ENCODE measurements at places on chromosomes 5 and 9.

GRCh38 chr5:10538103-10538788 is 25.6 kb upstream of the ANKRD33B start:
- DNase-seq, result no peak

GRCh38 chr5:132427281-132428146 is 58.0 kb downstream of the SLC22A5 start:
- no peak for DNase-seq

GRCh38 chr9:116816484-116816883 is 129.4 kb downstream of the TRIM32 start:
- no peak for DNase-seq

- no peak for DNase-seq
Observed at GRCh38 chr9:84121991-84122523, 141.5 kb downstream of the RMI1 start.

- no peak for DNase-seq
Observed at GRCh38 chr5:108670591-108671289, 77.0 kb upstream of the FER start.

GRCh38 chr5:82332886-82333615 is 54.9 kb upstream of the RPS23 start:
- DNase-seq, result no peak

- DNase-seq, result no peak
Observed at GRCh38 chr9:88236511-88237478, 98.5 kb upstream of the SPATA31C2 start.

- no peak for DNase-seq
Observed at GRCh38 chr5:119276978-119277377, 78.8 kb upstream of the TNFAIP8 start.

GRCh38 chr5:149221326-149221725 is 50.3 kb upstream of the AFAP1L1 start:
- no peak for DNase-seq

DNA sequence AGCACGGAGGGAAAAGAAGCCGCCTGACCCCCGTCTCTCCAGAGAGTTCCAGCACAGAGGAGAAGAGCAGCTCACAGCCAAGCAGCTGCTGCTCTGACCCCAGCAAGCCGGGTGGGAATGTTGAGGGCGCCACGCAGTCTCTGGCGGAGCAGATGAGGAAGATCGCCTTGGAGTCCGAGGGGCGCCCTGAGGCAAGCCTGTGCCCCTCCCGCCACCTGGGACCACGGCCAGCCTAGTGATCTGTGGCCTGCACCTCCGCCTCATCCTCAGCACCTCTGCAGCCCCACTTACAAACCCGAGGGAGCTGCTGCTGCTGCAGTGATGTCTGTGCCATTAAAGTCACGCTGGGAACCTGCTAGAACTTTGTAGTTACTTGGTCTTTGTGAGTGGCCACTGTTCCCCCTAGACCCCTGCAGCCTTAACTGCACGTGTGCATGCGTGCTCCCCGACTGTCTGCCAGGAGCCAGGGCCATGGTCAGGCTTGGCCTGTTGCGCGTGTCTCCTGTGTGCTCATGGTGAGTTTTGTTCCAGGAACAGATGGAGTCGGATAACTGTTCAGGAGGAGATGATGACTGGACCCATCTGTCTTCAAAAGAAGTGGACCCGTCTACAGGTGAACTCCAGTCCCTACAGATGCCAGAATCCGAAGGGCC is 12.5 kb downstream of the SQSTM1 start:
- no peak for DNase-seq

- no peak for DNase-seq
Observed at GRCh38 chr5:112228667-112229066, 190.4 kb downstream of the EPB41L4A start.

DNA sequence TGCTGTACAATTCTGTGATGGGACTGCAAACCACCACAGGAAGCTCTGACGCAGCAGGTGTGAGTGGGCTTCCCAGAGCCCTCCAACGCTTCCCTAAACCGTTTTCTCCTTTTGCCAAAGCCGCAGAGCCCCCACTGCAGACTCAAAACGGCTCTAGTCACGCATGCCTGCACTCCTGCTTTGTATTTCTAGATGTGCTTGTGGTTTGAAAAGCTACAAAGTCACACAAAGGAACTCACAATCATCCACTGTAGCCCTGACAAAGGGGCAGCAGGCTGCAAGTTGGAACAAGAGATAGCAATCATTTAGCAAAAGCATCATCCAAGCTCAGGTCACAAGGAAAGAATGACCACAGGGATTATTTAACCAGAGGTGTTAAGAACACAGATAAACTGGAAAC is 79.3 kb downstream of the PTPN3 start:
- no peak for DNase-seq

GRCh38 chr9:76906647-76906975 is 697 bp upstream of the PRUNE2 start:
- DNase-seq, result no peak

- DNase-seq, result no peak
Observed at GRCh38 chr5:132459031-132459982, 31.3 kb downstream of the IRF1 start.

DNA sequence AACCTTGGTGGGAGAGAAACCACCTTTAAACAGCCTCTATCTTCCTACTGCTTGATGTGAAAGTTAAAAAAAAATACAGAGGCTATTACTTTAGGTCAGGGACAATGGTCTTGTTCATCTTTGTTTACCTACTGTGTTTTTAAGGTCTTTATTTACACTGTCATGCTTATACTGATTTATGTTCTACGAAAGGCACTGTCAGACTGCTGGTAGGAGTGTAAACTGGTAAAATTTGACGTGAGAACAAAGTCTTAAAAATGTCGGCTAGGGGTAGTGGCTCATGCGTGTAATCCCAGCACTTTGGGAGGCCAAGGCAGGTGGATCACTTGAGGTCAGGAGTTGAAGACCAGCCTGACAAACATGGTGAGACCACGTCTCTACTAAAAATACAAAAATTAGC is 42.1 kb upstream of the ELOVL7 start:
- DNase-seq, result no peak

GRCh38 chr9:126698756-126699155 is 85.0 kb downstream of the LMX1B start:
- no peak for DNase-seq

DNA sequence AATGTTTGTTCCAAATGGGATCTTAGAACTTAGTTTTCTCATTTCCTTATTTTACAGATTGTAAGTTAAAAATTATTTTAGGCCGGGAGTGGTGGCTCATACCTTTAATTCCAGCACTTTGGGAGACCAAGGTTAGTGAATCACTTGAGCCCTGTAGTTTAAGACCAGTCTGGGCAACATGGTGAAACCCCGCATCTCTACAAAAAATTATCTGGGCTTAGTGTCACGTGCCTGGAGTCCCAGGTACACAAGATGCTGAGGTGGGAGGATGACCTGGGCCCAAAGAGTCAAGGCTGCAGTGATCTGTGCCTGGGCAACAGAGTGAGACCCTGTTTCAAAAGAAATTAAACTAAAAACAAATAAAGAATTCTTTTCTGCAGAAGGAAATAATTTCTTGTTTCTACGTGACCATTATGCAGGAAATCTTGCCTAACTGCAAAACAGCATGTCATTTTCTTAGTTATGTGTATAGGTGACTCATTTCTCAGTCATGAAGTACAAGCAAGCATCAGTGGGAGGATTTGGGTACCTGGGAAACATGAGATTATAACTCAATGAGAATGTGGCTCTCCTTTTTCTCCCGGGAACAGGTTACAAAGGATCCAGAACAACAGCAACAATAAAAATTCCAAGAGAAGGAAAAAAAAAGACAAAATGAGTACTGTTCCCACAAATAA is 375.1 kb upstream of the ST8SIA4 start:
- DNase-seq, result no peak

DNA sequence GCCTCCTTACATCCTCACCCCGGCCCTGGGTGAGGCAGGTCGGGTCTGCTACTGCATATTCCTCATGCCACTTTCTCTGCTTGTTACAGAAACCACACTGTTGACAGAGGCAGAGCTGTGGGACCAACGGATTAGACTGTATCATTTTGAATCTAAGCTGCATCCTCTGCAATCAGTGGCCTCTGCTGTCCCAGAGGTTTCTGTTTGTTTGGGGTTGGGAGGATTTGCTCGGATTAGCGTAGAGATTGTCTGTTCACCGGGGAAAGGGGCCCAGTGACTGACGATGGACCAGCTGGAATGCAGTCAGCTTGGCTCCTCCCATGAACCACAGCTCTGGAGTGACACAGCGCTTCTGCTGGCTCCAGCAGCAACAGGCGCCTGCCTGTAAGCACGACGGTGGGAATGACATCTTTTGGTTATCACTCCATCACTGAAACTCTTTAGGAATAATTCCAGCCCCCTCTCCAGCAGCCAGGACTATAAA is 37.3 kb upstream of the ADRA1B start:
- no peak for DNase-seq

DNA sequence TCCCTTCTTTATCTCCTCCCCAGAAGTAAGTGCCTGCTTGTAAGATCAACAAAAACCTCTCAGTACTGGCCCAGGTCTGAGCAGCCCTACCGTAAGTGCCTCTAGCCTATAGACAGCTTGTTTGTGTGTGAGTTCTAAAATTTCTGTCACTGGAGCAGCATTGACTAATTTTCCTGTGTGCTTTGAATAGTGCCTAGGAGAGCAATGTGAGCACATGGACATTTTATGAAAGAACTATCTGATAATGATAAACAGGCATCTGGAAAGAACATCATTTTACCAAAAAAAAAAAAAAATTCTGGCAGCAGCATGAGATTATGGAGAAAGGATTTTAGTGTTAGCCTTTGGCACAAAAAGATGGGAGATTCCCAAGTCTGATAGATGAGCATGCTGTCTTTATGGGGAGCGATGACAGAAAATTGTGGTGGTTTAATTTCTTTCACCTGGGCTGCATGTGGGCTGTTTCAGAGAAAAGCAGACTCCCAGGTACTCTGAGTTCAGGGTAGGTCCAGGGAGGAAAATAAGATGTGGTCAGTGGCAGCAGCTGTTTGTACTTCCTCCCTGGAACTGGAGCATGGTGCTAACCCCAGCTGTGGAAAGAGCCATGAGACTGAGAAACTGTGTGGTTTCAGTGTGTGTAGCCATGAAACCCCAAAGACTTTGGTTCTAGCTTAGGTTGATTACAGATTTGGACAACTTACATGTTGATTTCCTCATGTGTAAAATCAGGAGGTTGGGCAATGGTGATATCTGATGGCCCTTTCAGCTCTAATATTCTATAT is 419.9 kb downstream of the NTRK2 start:
- DNase-seq, result no peak

DNA sequence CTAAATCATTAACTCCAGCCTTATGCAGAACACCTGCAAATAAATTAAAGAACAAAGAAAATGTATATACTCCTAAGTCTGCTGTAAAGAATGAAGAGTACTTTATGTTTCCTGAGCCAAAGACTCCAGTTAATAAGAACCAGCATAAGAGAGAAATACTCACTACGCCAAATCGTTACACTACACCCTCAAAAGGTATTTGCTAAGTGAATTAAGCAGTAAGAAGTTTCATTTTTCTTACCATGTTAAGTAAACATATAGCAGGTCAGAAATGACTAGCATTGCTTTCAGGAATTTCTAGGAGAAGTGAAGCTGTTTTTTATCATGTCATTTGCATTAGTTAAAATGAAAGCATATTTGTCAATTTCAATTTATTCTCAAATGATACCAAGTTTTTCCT is 92.7 kb downstream of the MELK start:
- DNase-seq, result no peak

DNA sequence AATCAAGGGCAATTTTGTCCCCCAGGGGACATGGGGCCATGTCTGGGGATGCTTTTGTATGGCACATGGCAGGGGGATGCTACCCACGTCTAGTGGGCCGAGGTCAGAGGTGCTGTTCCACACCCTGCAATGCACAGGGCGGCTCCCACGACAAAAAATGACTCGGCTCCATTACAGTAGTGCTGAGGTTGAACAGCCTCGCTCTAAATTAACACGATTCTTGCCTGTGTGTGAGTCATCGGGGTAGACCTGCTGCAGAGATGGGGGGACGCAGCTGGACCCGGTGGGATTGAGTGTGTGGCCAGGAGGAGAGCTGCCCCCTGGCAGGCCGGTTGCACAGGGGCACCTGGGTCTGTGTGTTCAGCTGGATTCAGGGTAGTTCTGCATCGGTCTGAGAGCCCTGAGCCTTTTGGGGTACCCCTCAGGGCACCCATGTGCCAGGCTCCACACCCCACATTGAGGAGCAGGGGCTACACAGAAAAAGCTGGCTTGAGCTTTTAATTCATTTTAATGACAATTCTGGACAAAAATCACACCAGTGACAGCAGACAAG is 20.0 kb upstream of the COL5A1 start:
- DNase-seq, result no peak

DNA sequence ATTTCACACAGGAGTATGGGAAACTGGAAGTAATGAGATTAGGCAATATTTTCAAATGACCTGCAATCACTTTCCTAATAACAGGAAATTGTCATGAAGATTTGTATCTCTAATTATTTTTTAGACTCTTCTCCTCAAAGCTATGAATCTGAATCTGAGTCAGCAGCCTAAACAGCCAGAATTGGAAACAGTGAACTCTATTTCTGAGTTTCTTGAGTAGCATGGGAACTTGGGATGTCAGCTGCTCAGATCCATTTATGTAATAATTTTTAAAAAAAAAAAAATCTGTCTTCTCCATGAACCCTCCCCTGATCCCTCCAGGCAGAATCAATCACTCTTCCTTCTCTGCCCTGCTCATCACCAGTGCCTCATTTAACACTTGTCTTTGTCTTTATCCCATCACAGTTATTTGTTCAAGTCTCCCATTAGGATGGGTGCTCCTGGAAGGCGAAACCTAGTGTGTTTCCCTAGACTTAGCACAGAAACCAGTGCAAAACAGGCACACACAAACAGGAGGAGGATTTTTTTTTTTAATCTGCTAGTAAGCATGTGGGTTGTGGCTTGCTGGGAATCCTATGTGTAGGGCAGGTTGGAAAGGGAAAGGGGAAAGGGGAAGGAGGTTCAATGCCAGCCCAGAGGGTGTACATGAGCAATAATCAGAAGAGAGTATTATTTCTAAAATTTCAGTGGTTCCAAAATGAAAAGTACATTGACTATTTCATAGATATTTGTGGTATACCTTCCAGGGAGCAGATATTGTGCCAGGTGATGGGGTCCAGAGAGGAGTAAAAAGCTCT is 186.8 kb downstream of the TTLL11 start:
- DNase-seq, result no peak

- no peak for DNase-seq
Observed at GRCh38 chr5:16492398-16493140, 27.0 kb upstream of the ZNF622 start.

- DNase-seq, result no peak
Observed at GRCh38 chr5:7548596-7548995, 152.7 kb downstream of the ADCY2 start.

DNA sequence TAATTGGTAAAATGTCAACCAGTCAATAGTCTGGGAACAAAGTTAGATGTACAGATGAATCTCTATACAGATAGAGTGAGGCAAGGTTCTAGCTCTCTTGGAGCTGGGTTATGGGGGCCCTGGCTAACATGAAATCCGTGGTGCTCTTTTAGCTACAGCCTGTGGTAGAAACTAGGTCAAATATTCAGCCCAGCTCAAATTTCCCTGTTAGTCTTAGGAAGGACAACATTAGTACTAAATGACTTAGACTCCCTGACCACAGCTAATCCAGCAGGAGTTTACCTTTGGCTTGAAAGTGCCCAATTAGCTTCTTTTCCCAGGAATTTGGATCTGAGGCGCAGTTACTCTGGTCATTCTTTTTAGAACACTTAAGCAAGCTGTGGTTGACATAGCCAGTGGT is 170.5 kb downstream of the DMRTA1 start:
- DNase-seq, result no peak
